ENCODE measurements at places on chromosomes 5 and 9.

- peak; percentile 1 for DNase-seq
These were observed 668.7 kb upstream of the FTMT start for GRCh38 chr5:121182788-121183490.

- no peak for DNase-seq
These were observed 252.2 kb downstream of the SYK start for GRCh38 chr9:91053824-91054223.

GRCh38 chr5:154863291-154864080, 5.1 kb downstream of the CNOT8 start:
- no peak for DNase-seq

GRCh38 chr9:134185536-134186011, 21.2 kb upstream of the RNU6ATAC start:
- no peak for DNase-seq

DNA sequence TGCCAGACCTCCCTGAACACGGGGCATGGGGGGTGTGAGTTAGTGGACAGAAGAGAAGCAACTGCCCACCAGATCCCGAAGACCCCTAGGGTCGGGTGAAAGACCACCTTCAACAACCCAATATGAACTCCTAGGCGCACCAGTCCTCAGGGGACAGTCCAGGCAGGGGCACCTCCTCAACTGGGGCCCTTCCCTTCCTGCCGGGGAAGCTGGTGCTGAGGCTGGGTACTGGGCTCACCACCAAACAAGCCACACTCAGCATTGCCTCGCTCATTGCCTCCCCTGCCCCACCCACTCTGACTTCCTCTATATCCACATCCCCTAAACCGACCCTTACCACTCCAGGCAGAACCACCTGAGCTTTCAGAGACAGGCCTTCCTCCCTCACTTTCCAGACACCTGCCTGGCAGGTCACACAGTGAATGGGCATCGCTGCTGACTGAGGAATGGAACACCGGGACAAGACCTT, 42.5 kb downstream of the SEMA4D start:
- no peak for DNase-seq

Data from fibroblast of the aortic adventitia (primary cell).